ENCODE measurements at places on chromosomes 7 and 10. TPM values are rescaled to one million over a fixed set of nuclear protein-coding genes. Genes with fewer than 3 reads are reported as not detected.

The NPC1L1 gene
- total RNA-seq = 0.36 TPM

The TMEM248 gene
- 92.8 TPM for total RNA-seq

The WDFY4 gene
- 2.0 TPM for total RNA-seq

The OR13A1 gene
- not detected for total RNA-seq

The ABCC2 gene
- total RNA-seq = 1.4 TPM

The GDF10 gene
- total RNA-seq = 11.9 TPM

The MYPN gene
- not detected for total RNA-seq

The ATRNL1 gene
- 7.8 TPM for total RNA-seq

The TUBAL3 gene
- total RNA-seq = not detected

The FANK1 gene
- 3.5 TPM for total RNA-seq

The CDHR3 gene
- 16.1 TPM for total RNA-seq

The RBP3 gene
- not detected for total RNA-seq

The GHRHR gene
- total RNA-seq = not detected

The ASZ1 gene
- total RNA-seq = not detected

The C10orf143 gene
- total RNA-seq = 1.4 TPM

The ANKRD1 gene
- total RNA-seq = not detected

The C7orf33 gene
- total RNA-seq = not detected

The AKR1C4 gene
- total RNA-seq = not detected

The SRRT gene
- total RNA-seq = 45.6 TPM

The SPDYE8 gene
- not detected for total RNA-seq

The MET gene
- 21.6 TPM for total RNA-seq

The SPDYE5 gene
- total RNA-seq = not detected

The NRP1 gene
- 44.1 TPM for total RNA-seq

The ZNF746 gene
- 18.5 TPM for total RNA-seq

The TYSND1 gene
- total RNA-seq = 9.8 TPM

The NEBL gene
- 2.1 TPM for total RNA-seq

The CTBP2 gene
- total RNA-seq = 31.2 TPM

The HYAL4 gene
- total RNA-seq = not detected

The PTPRZ1 gene
- 5.6 TPM for total RNA-seq

The MCM10 gene
- 0.36 TPM for total RNA-seq

The ANLN gene
- 4.6 TPM for total RNA-seq

The FRMPD2 gene
- total RNA-seq = not detected

The CAV1 gene
- 328 TPM for total RNA-seq

The CALCR gene
- not detected for total RNA-seq

The MKX gene
- total RNA-seq = 34.9 TPM

The PLPP4 gene
- total RNA-seq = 2.6 TPM

The CXCL12 gene
- total RNA-seq = 111 TPM
